ENCODE measurements at places on chromosomes 12 and 14. TPM values are rescaled to one million over a fixed set of nuclear protein-coding genes. Genes with fewer than 3 reads are reported as not detected.

The PPP2R3C gene
- 21.7 TPM for total RNA-seq

The TBC1D30 gene
- total RNA-seq = not detected

The RNASE7 gene
- total RNA-seq = not detected

The STAB2 gene
- total RNA-seq = not detected

The CLEC2D gene
- total RNA-seq = 3.4 TPM

The CYP27B1 gene
- total RNA-seq = 12.9 TPM

The GLRX5 gene
- 82.3 TPM for total RNA-seq

The KRT8 gene
- total RNA-seq = 7.0 TPM

The GPR84 gene
- total RNA-seq = not detected

The POLE gene
- total RNA-seq = 17.4 TPM

The COCH gene
- total RNA-seq = 0.34 TPM

The SLCO1C1 gene
- not detected for total RNA-seq

The TEAD4 gene
- 51.2 TPM for total RNA-seq

The DHRS2 gene
- total RNA-seq = 1.2 TPM
